ENCODE measurements at places on chromosomes 6 and 20.

DNA sequence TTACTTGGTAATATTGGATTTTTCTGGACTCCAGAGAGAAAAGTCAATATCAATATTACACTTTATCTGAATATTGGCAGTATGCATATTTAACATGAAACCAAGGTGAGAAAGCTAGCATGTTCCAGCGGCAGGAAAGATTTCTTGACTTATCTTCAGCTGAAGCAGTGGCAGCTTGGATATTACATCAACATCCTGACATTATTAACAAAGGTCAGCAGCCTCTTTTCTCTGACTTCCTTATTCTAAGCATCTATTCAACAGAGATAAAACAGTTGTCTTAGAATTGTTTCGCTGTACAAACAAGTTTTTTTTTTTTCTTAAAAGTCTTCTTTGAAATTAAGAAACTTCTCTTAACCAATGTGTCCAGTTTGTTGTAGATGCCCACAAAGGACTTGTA is 11.8 kb downstream of the DCBLD1 start:
- DNase-seq, result no peak

DNA sequence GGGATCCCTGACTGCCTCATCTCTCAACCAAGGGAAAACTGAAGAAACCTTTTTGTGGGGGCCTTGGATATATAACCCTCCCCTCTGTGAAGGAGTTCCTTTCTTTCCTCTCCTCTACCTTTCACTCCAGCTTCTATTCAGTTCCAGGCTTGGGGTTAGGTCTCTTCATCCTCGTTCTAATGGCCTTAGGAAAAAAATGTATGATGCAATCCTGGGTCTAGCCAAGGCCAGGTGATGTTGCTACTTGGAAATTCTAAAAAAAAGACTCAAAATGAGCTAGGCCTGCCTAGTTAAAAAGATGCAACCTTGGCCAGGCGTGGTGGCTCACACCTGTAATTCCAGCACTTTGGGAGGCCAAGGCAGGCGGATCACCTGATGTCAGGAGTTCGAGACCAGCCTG is 7.6 kb downstream of the ABCC10 start:
- DNase-seq, result no peak

DNA sequence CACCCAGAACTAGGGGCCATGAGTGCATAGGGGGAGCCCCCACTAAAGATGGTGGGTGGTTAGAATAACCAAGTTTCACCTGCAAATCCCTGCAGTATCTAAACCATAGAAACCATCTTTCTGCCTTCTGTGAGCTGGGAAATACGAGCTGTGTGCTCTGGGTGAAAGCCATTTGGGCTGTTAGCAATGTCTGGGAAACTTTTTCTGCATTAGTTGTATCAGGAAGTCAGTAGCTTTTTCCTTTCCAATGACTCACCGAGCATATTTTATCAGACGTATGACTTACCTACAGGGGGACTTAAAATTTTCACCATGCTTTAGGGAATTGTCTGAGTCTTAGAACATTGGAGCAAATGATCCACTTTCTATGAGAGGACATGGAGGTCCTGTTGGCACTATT is 584.0 kb downstream of the QKI start:
- DNase-seq, result no peak

GRCh38 chr6:45430590-45431202 is 53.0 kb upstream of the SUPT3H start:
- no peak for DNase-seq

DNA sequence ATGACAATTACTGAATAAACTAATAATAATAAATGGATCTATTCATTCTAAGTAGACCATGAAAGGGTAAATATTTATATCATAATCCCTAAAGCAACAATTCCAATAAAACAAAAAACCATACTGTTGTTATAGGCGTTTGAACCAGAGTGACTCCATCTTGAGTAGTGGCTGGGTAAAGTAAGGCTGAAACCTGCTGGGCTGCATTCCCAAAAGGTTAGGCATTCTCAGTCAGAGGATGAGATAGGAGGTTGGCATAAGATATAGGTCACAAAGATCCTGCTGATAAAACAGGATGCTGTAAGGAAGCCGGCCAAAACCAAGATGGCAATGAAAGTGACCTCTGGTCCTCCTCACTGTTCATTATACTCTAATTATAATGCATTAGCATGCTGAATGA is 8.3 kb downstream of the OR2H1 start:
- DNase-seq, result no peak

DNA sequence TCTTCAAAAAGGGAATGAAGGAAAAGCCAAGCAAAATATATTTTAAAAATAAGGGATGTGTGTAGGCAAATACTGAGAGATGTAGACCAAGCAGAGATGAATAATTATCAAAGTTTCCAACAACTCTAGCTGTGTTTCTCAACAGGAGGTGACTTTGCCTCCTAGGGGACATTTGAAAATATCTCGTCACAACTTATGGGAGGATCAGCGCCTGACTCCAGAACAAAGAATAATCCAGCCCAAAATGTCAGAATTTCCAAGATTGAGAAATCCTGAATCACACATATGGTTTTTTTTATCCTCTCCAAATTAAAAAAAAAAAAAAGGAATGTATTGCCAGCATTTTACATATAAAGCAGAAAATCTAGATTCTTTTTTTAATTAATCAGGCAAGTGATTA is 241.2 kb upstream of the ZFP64 start:
- DNase-seq, result no peak

DNA sequence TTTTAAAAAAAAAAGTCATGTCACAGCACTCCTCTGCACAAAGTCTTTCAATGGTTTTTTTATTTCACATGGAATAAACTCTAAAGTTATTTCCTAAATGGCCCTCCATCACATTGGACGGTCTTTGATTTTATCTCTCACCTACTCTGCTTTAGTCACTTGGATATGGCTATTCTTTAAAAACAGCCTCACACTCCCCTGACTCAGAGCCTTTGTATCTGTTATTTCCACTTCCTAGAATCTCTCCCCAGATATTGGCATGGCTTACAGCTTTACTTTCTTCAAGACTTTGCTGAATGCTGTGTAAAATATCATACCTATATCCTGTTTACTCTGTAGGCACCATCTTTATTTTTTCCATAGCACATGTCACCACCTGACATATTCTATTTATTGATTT is 194.7 kb upstream of the MCHR2 start:
- no peak for DNase-seq

DNA sequence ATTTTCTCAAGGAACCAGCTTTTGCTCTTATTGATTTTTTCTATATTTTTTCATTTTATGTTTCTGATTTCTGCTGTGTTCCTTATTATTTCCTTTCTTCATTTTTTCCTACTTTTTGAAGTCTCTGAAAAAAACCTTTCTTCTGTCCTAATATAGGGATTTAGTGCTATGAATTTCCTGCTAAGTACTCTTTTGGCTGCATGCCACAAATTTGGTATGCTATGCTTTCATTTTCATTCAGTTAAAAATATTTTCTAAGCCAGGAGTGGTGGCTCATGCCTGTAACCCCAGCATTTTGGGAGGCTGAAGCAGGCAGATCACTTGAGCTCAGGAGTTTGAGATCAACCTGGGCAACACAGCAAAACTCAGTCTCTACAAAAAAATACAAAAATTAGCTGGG is 30.6 kb downstream of the SIRPD start:
- no peak for DNase-seq

- no peak for DNase-seq
Measured at GRCh38 chr6:8110117-8110721, 7.9 kb upstream of the EEF1E1 start.

DNA sequence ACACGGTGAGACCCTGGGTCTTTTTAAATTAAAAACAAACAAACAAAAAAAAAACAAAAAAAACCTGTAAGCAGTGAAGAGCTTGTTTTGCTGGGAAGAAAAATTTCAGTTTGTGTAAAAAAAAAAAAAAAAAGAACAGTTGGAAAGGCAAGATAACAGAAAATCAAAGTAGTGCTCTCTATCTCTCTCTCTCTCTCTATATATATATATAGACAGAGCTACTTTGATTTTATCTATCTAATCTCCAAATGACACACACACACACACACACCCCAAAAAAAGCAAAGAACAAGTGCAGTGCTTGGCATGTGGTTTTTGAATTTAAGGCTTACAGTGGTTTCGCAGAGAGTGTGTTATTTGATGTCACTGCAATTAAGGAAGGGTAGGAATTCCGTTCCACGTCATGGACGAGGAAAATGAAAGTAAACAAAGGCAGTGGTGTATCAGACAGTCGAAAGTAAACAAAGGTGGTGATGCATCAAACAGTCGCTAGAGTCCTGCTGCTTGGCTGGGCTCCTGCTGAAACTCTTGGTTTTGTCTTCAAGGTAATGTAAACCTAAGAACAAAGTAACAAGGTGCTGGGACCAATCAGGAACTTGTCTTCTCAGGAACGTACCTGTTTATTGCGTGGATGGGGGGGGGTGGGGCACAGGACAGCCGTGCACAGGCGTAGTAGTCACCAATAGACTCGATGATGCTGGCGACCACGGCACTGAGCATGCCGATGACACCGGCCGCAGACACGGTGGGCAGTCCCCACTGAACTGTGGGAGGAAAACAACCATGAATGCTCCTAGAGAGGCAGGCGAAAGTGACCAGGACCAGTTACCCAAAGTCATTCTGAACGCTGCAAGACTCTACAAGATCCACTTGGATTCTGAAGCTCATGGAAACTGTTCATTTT is 131.8 kb downstream of the SLC23A2 start:
- DNase-seq, result no peak

DNA sequence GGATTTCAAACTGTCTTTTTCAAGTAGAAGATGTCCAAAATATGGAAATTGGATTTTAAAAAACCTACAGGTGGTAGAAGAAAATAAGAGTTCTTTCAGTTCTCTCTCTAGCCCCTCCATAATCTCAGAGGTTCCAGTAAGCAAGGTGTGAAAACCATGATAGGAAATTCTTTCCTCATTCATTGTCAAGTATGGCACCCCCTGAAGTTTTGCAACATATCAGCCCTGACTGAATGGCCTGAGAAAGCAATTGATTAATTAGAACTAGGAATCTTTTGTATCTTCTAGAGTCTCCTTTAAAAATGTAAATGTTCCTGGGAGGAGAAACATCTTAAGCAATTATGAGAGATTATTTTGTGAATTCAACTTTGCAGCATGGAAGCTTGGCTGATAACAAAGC is 198.7 kb upstream of the STXBP5 start:
- DNase-seq, result no peak

DNA sequence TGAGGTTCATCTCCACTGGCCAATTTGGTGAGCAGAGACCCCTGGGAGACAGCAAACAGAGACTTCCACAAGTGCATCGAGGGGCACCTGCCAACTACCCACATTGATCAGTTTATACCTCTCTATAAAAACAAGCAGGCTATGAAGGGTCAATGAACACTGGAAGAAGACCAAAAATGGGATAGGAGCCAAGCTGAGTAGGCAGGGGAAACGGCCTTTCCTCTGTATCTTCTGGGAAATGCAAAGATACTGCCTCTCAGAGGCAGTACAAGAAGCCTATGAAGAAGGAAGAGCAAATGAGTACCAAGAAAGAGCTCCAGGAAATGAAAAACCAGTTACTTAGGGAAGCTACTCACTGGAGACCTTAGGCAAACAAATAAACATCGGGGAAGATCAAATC is 247.7 kb downstream of the GMDS start:
- no peak for DNase-seq

- DNase-seq, result no peak
Measured at GRCh38 chr6:13099771-13100170, 228.6 kb downstream of the TBC1D7 start.

DNA sequence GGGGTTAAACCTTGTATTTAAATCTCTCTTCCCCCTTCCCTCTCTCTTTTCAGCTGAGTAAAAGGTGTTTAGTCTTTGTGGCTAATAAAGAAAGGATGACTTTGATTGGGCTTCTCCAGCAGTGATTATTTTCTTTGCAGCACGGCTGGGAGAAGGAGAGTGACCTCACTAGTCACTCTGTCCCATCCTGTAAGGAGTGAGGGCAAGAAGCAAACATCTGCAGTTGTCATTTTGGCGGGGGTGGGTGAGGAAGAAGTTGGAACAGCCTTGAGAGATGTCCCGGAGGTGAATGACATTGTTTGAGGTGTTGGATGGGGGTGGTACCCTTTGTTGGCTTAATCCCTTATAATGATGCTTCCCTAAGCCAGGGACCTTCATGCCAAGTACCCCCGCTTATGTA is 223.6 kb downstream of the EYA2 start:
- no peak for DNase-seq

- no peak for DNase-seq
Measured at GRCh38 chr20:40470445-40471260, 218.4 kb downstream of the MAFB start.

DNA sequence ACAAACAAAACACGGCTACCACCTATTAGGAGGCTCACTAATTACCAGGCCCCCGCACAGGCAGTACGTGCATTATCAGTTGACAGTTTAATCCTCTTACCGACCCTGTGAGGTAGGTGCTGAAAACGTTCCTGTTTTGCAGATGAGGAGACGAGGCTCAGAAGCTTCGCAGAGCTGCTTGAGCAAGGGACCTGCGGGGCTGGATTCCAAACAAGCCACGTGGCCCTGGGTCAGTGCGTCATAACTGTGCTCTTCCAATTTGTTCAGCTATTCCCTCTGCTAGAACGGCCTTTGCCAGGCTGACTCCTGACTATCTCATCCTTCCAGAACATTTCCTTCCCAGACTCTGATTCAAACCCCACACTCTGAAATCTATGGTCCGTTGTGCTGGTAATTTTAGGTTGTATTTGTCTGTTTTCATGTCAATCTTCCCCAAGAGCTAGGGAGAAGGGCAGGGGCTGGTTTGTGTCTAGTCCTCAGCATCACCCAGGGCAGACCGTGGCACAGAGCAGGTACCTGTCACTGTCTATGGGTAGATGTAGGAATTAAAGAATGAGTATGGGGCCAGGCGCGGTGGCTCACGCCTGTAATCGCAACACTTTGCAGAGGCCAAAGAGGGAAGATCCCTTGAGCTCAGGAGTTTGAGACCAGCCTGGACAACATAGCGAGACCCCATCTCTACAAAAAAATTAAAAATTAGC is 28.8 kb upstream of the TLDC2 start:
- peak; percentile 42 for DNase-seq

GRCh38 chr6:14284969-14285590 is 167.5 kb downstream of the CD83 start:
- DNase-seq, result no peak

DNA sequence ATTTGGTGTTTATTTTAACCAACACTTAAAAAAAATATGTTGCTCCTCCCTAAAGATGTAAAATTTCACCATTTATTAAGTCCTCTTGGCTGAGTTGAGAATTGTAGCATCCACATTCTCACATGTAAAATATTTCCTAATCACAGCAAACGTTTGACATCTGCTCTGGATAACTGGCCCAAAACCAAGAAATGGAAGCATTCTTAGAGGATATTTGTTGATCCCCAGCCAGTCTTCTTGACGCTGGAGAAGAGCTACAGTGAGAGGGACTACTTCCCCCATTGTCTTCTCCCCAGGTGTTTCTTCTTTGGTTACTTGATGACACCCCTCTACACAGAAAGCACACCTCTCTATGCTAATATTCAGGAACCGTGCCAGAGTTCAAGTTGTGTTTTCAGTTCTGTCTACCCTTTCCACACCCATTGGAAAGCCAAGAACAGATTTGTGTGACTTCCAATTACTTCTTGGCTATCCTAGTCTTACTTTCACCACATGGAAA is 454.5 kb upstream of the JAG1 start:
- no peak for DNase-seq

- DNase-seq, result no peak
Measured at GRCh38 chr6:128036808-128037570, 136.1 kb upstream of the THEMIS start.

All from NCI-H2081 (cell line).